Caki2 (cell line): ENCODE measurements at places on chromosomes 4 and X.

DNA sequence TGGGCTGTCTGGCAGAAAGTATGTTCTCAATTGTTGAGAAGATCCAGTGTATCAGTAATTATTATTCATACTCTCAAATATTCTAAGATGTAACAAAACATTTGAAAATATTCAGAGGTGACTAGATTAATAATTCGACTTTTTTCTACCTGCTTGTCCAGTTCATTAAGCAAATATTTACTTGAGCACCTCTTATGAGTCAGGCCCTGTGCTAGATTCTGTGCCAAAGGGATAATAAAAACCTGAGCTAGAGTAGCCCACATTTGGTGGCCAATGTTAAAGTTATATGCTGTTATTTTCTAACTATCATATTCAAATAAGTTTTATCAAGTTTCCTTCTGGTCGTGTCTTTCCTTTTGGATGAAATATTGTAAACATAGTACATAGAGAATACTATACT lies 58.5 kb downstream of the ARHGAP10 start:
- DNase-seq = no peak

DNA sequence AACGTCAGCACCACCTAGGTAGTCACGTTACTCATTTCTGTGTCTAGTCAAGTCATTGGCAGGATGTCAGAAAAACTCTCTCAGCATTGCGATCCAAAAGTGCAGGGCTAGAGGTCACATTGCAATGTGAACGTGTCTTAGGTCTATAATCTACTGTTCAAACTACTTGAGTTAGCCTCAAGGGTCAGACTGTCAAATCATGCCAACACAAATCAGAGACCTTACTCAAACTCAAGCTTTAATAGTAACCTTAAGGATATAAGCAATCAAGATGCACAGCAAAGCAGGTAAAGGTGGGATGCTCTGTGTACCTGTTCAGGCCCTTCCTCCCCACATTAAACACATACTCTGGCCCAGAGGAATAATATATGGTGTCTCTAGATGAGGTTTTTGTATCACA lies 114.4 kb upstream of the NOCT start:
- no peak for DNase-seq

GRCh38 chr4:95250544-95251137 lies 298.1 kb downstream of the UNC5C start:
- no peak for DNase-seq

GRCh38 chr4:185722029-185722316 lies 90.0 kb downstream of the SORBS2 start:
- DNase-seq = no peak

GRCh38 chr4:86060341-86060740 lies 299.5 kb downstream of the MAPK10 start:
- DNase-seq = no peak

- no peak for DNase-seq
Observed at GRCh38 chrX:101602077-101602476, 15.7 kb downstream of the ARMCX6 start.
